ENCODE measurements at places on chromosomes 7 and 10. TPM values are rescaled to one million over a fixed set of nuclear protein-coding genes. Genes with fewer than 3 reads are reported as not detected.

LRRC4 gene
- 4.2 TPM for polyA plus RNA-seq

MOGAT3 gene
- polyA plus RNA-seq = not detected

OR2A12 gene
- not detected for polyA plus RNA-seq

TWIST1 gene
- polyA plus RNA-seq = not detected

OR2A42 gene
- polyA plus RNA-seq = not detected

SPDYE16 gene
- 0.03 TPM for polyA plus RNA-seq

KCNH2 gene
- polyA plus RNA-seq = 0.03 TPM

DNA sequence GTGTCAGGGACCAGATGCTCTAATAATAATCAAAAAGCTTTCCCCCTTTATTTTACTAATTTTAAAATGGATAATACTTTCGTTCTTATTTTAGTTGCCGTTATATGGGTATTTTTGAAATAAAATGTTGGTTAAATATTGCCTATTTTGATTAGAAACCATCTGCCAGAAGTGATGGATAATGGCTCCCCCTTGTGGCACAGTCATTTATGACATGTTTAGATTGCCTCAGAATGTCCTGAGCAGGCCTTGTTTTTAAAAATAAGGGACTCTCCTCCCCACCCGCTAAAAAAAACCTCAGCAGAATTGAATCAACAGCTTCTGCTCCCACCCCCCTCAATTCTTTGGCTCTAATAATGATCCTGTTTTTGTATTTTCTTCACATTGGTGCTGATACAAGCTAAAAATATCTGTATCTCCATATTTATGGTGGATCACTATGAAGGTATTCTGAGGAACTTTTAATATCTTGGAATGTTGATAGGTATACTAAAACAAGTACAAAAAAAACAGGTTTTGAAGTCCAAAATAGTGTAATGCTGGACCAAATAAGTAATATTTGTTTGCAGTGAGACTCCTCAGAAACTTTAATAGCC lies 38.8 kb downstream of the TMEM60 start:
- DNase-seq = peak; percentile 82

DNA sequence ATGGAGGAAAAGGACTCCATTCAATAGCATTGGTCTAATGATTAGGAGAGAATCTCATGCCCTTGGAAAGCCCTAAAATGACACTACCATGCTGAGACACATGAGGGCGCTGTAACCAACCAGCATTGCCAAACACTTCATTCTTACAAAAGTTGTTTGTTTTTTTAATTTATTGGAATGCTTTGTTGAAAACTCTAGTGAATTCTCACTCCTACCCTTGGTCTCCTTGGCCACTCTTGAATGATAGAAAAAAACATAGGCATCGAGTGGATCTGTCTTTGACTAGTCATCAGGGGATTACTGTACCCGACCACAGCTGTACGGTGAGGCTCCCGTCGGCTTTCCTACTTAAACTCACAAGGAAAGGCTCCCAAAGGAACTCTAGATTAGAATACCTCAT lies 29.3 kb upstream of the ADD3 start:
- peak; percentile 66 for DNase-seq

- no peak for DNase-seq
These were observed 87.2 kb downstream of the ABCC2 start for GRCh38 chr10:99869581-99870122.

DNA sequence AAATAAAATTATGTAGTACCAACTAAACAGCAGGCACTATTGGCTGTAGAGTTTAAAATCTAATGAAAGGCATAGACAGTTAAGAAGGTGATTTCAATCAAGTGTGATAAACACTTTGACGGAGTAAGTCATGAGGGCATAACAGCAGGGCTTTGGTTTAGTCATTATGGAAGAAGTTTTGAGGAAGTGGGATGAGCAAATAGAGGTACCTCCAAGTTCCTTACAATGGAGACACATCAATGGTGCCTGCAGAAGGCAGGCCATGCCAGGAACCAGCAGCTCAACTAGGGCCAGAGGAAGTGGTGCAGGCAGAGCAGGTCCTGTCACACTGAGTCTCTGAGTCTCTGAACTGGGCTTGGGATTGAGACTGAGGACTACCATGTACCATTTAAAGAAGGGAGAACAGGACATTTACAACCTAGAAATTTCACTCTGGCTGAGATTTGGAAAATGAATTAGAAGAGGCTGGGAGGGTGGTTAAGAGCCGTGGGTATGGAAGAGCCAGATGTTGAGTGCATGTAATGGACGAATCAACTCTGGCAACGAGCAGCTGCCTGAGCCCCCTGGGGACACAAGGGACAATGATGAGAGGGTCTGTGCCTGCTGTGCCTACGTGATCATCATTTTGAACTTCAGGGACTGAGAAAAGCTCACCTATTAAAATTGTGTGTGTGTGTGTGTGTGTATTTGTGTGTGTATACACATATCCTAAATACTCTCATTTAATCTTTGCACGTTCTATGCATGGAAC lies 208.7 kb upstream of the POM121L12 start:
- DNase-seq = no peak

DNA sequence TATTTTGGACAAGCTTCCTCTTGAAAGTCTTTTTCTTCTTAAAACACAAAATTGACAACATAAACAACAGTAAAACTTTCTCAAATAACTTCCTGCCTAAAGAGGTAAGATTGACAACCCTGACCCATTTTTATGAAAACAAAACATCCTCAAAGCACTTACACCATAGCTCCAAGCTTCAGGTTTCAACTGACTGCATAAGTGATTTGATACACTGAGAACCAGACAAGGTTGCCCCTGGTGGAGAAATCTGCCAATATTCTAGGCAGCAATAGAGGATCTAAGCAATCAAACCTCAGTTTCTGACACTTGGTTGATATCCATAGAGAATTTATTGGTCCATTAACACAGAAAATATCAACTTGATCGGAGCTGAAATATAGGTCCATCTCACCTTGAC lies 147.8 kb downstream of the ELAPOR2 start:
- DNase-seq = no peak

GRCh38 chr7:46705386-46706255 lies 784.5 kb upstream of the IGFBP3 start:
- no peak for DNase-seq

- no peak for DNase-seq
These were observed 84.1 kb upstream of the LRRC4 start for GRCh38 chr7:128115336-128115820.

DNA sequence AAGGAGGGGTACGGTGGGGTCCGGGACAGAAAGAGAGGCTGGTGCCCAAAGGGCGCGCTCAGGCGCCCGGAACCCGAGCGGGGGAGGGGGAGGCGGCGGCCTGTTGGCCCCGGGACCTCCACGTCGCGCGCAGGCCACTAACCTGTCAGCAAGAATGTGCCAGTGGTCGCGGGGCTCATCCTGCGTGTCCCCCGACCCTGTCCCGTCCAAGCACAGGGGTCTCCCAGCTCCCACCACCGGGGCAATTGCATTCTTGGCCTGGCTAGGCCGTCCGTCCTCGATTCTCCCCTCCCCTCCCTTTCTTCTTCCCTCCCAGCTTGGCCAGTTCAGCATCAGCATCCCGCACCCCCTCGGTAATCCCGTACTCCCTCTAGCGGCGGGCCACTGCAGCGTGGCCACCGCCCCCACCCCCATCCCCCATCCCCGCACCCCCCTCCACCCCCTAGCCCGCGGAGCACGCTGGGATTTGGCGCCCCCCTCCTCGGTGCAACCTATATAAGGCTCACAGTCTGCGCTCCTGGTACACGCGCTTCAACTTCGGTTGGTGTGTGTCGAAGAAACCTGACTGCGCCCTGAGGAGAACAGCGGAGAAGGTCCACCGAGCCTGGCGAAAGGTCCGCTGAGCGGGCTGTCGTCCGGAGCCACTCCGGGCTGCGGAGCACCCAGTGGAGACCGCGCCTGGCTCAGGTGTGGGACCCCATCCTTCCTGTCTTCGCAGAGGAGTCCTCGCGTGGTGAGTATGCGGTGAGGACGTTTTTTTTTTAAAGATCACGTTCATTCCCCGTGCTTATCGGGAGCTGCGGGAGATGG lies at the start of gene SGCE:
TSS of gene SGCE (minus strand) at position 286 of the 810 bp plus-strand sequence. CDS start at position 251, 35 bp downstream.
- DNase-seq = peak; percentile 65

DNA sequence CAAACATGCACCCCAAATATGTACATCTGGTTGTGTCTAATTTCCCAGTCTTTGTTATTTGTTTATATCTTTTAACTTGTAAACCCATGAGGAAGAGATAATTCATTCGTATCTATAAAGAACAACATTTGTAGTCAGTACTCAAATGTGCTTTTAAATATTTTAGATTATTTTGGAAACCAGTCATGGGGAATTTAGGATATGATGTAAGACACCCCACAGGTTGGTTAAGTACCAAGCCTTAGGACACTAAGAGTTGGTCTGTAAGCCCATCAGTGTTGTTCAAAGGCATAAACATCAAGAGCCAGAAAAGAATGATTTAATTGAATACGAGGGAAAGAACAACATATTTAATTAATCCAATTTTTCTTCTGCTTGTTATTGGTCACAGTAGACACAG lies 421.1 kb upstream of the SEMA3C start:
- DNase-seq = no peak

DNA sequence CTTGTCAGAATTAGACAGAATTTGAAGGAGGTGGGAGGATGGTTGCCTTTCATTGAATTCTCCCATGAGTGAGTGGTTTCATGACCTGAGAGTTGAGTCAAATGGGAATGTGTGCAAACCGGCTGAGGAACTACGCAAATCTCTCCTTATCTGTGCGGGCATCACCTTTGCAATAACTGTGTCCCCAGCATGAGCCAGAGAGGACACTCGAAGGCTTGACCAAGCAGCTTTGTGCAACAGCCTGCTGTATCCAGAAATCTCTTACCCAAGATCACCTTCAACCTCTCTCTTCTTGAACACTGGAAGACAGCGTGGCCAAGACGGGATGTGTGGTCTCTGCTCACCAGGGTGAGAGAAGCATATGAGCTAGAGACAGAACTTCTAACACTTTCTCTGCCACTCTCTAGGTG lies 93.8 kb upstream of the IKZF1 start:
- no peak for DNase-seq

DNA sequence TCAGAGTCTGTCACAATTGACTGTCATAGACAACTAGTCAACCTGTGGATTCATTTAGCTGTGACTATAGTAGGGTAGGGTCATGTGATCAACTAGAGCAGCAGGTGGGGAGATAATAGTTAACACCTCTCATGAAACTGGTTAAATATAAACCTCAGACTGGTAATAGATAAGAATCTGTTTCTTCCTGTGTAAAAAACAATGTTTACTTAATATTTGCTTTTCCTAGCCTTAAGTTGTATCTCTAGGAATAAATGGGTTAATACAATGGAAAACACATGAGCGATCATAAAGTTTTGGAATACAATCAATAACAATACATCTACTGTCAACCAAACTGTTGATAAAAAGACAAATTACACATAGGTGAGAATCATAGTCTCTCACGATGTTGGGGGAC lies 43.4 kb upstream of the ITGB8 start:
- no peak for DNase-seq

- DNase-seq = peak; percentile 84
These were observed 20.4 kb downstream of the KLLN start for GRCh38 chr10:87842776-87843497.

DNA sequence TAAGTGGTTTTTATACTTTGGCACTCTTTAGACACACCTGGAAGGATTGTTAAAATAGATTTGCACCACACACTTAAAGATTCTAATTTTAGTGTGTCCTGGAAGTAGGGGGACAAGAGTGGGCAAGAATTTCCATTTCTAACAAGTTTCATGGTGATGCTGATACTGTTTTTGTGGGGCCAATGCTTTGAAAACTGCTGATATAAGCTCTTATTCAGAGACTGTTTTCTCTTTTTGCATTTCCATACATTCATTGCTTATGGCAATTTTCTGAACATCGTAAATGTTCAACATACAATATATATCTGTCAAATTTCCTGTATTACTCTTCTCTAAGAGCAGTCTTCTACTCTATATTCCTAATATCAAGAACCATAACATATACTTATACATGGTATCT lies 79.0 kb downstream of the TFEC start:
- DNase-seq = no peak

DNA sequence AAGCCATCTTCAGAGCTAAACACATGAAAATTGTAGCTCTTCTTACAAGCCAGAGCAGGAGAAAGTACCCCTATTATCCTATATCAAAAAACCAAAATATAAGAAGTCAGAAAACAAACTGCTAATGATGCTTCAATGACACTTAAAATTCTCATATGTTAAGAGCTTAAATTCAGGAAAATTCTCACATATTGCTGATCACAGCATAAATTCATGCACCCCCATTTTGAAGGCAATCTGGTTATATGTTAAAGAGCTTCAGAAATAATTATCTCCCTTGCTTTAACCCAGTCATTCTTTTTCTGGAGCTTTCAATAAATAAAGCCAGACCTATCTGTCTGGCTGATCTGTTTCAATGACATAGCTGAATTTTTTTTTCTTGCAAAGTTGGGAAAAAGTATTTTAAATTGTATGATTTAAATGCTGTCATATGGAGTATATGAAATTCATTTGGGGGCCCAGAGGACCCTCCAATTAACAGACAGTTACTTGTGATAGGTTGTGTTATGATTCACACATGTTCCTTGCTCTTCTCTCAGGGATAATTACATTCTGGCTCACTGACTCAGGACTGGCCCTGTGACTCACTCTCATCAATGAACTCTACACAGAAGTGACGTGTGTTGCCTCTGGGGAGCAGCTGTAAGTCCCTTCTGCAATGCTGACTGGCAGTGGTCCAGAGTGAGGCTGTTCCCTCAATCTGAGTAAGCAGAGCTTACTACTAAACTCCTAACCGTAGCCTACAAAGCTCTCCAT lies 85.2 kb downstream of the HGF start:
- DNase-seq = peak; percentile 96

Measured in endothelial cell of umbilical vein (primary cell).